ENCODE measurements at places on chromosomes 13 and 19.

DNA sequence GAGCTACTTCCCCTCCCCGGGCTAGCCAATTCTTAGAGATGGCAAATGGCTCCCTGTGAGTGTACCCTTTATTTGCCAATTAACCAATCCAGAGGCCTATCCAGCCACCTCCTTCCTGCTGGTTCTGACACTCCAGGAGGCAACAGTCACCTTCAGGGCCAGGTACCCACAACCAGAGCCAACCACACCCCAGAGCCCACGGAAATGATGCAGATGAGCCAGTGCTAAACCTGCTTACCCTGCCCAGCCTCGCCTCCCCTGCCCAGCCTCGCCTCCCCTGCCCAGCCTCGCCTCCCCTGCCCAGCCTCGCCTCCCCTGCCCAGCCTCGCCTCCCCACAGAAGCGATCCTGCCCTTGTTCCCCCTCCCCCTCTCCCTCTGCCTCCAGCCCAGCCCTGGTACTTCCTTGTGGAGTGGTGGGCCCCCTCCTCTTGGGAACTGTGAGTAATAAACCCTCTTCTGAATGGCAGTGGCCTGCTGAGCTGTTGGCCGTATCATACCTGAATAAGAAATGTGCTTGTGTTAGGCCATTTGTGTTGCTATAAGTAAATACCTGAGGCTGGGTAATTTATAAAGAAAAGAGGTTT is 173.8 kb upstream of the RNF113B start:
- H3K4me3 ChIP-seq: no peak overlapping the region
- H3K27ac ChIP-seq: no peak overlapping the region
- H3K36me3 ChIP-seq: no peaks in the 10 kb centered on the region

DNA sequence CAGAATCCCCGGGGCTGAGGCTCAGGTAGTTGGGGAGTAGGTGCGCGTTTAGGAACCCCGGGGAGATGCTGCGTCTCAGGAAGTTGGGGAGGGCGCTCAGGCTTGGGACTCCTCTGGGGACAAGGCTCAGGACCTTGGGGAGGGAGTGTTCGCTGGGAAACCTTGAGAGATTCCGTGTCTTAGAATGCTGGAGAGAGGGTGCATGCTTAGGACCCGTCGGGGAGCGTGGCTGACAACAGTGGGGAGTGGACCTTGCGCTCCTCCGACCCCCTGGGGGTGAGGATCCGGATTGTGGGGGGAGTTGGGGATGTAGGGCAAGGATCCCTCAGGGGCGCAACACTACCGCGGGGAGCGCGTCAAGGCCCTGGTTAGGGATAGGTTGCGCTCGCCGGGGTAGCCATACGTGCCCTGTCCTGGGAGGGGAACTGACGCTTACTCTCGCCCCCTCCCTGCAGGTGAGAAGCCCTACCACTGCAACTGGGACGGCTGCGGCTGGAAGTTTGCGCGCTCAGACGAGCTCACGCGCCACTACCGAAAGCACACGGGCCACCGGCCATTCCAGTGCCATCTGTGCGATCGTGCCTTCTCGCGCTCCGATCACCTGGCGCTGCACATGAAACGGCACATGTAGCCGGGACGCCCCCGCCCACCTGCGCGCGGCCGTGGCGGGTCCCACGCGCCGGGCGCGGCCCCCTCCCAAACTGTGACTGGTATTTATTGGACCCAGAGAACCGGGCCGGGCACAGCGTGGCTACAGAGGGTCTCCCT is 2.0 kb downstream of the KLF2 start:
- peaks cover 52% of the 10 kb centered on the region for H3K4me1 ChIP-seq
- H3K27me3 ChIP-seq: no peaks in the 10 kb centered on the region
- peak overlapping the region; percentile 100 for H3K4me3 ChIP-seq
- H3K27ac ChIP-seq: peak overlapping the region; percentile 100
- peaks cover 34% of the 10 kb centered on the region for H3K36me3 ChIP-seq
- peak; percentile 80 for DNase-seq

DNA sequence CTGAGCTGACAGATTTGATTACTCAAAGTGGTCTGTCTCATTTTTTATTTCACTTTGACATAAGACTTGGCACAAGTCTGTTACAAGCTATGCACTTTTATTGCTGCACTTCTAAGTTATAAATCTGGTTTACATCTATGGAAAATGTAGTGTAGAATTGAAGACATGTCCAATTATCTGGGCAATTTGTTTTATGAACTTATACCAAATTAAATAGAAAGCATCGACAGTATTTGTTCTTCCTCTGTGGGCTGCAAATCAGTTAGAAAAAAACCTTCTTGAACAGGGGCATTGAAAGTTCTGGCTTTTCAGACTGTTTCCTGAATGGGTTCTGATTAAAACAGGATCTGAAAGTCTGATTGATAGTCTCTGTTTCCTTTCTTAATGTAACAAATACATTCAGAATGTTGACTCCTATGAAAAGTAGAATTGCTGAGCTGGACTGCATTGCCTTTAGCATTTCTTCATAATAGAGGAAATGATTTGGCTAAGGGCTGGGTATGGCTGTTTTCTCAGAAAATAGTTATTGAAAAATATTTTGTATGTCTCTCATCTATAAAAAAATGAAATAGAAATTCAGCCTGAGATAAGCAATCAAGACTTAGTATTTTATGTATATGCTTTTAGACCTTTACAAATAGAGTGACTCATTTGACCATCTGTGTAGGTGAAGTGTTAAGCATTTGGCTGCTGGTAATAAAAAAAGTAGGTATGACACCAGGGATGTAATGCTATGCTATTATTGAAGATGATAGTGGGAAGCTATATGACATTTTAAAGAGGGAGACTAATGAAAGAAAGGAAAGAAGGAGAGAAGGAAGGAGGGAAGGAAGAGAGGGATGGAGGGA is 210.9 kb upstream of the SPRY2 start:
- H3K27ac ChIP-seq: no peak overlapping the region
- H3K27me3 ChIP-seq: no peaks in the 10 kb centered on the region
- H3K4me1 ChIP-seq: no peaks in the 10 kb centered on the region
- H3K36me3 ChIP-seq: no peaks in the 10 kb centered on the region

DNA sequence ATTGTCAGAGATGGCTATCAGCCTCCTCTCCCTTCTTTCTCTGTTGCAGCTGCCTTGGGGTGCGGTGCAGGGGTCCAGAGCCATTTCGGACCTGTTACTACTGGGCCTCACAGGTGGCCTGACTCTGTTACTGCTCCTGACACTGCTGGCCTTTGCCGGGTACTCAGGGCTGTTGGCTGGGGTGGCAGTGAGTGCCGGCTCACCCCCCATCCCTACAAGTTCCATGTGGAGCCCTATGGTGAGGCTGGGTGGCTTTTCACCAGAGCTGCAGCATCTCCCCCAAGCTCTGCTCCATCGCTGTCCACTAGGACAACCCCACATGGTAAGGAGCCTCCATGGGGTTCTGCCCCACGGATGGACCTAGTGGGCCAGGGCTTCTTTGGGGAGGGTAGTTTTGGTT is 13.7 kb upstream of the ZNF492 start:
- H3K36me3 ChIP-seq: no peaks in the 10 kb centered on the region
- no peaks in the 10 kb centered on the region for H3K4me1 ChIP-seq
- no peak overlapping the region for H3K27ac ChIP-seq
- no peaks in the 10 kb centered on the region for H3K27me3 ChIP-seq
- no peak for DNase-seq

GRCh38 chr13:110338441-110339101 is 31.5 kb downstream of the COL4A2 start:
- H3K4me3 ChIP-seq: no peak overlapping the region
- H3K27me3 ChIP-seq: no peaks in the 10 kb centered on the region
- DNase-seq: no peak
- H3K27ac ChIP-seq: no peak overlapping the region
- peaks cover 21% of the 10 kb centered on the region for H3K4me1 ChIP-seq

DNA sequence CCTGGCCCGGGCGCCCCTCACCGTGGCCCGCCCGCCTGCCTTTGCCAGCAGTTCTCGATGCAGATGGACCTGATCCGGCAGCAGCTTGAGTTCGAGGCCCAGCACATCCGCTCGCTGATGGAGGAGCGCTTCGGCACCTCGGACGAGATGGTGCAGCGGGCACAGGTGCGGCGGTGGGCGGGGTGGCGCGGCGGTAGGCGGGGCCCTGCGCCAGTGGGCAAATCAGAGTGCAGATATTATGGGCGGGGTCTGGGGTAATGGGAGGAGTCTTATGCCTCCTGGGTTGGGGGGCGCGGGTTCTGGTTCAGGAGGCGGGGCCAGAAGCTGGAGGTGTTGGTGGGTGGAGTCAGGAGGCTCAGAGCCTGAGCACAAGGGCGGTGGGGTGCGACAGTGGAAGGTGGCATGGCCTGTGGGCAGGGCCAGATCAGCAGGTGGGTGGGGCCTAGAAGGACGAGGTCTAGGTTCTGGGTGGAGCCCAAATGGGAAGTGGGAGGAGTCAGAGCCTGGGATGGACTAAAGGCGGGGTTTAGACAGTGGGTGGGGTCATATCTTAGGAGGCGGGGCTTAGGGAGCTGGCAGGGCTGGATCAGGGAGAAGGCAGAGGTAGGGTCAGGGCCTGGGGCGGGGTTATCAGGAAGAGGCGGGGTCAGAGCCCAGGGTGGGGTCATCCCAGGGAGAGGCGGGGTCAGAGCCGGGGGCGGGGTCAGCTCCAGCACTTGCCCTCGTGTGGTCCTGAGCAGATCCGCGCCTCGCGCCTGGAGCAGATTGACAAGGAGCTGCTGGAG is 5.6 kb downstream of the APC2 start:
- peaks cover 45% of the 10 kb centered on the region for H3K27me3 ChIP-seq
- H3K27ac ChIP-seq: no peak overlapping the region
- H3K4me1 ChIP-seq: peaks cover 12% of the 10 kb centered on the region
- no peak overlapping the region for H3K4me3 ChIP-seq
- no peaks in the 10 kb centered on the region for H3K36me3 ChIP-seq

DNA sequence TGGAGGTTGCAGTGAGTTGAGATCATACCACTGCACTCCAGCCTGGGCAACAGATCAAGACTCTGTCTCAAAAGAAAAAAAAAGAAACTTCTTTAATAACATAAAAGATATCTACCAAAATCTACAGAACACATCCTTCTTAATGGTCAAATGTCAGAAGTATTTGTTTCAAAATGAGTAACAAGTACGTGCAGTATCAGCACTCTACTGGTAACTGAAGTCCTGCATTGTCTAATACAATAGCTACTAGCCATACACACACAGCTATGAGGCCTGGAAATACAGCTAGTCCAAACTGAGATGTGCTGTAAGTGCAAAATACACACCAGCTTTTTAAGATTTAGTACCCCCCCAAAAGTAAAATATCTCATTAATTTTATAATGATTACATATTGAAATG is 88.1 kb downstream of the TSC22D1 start:
- peaks cover 13% of the 10 kb centered on the region for H3K4me1 ChIP-seq
- no peaks in the 10 kb centered on the region for H3K36me3 ChIP-seq
- no peaks in the 10 kb centered on the region for H3K27me3 ChIP-seq
- no peak overlapping the region for H3K27ac ChIP-seq
- no peak for DNase-seq
- H3K4me3 ChIP-seq: no peak overlapping the region

DNA sequence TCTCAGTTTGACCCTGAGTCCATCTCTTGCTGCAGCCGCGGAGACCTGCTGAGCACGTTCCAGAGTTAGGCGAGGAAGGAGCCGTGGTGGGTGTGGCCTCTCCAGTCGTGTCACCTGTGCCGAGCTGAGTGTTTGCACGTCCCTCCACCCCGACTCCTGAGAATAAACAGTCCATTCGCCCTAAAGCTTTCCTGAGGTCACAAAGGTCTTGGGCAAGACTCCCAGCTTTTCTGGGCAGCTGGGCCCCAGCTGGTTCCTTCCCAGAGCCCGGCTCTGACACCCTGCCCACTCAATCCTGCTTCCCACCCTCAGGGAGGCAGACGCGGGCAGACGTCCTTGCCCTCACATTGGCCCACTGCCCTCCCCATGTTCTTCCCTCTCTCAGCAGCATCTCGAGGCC is 142.2 kb downstream of the KCTD15 start:
- peaks cover 5% of the 10 kb centered on the region for H3K27me3 ChIP-seq
- DNase-seq: no peak
- H3K4me3 ChIP-seq: no peak overlapping the region
- H3K27ac ChIP-seq: no peak overlapping the region
- no peaks in the 10 kb centered on the region for H3K4me1 ChIP-seq
- no peaks in the 10 kb centered on the region for H3K36me3 ChIP-seq

- H3K4me3 ChIP-seq: no peak overlapping the region
- H3K27me3 ChIP-seq: no peaks in the 10 kb centered on the region
- H3K27ac ChIP-seq: no peak overlapping the region
- H3K36me3 ChIP-seq: no peaks in the 10 kb centered on the region
These were observed 4.6 kb downstream of the PROZ start for GRCh38 chr13:113162783-113163685.

- DNase-seq: no peak
- no peaks in the 10 kb centered on the region for H3K27me3 ChIP-seq
- no peaks in the 10 kb centered on the region for H3K4me1 ChIP-seq
- H3K27ac ChIP-seq: no peak overlapping the region
These were observed 84.5 kb downstream of the SPRY2 start for GRCh38 chr13:80256352-80256932.

DNA sequence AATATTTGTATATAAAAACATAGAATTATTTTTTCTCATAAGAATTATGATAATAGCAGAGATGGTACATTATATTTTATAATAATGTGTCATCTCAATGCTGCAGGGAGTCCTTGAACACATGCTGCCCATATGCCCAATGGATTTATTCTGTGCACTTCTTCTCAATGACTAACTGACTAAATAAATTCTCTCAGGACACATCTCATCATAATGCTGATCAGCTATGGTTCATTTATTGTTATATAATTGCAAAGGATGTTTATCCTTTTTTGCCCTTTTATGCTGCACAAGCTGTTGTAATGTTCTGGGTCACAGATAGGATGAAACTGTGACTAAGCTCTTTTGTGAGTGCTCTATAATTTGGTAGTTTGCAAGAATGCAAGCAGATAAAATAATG is 1273.3 kb upstream of the ATXN8OS start:
- no peaks in the 10 kb centered on the region for H3K27me3 ChIP-seq
- no peak for DNase-seq
- H3K27ac ChIP-seq: no peak overlapping the region

- H3K4me1 ChIP-seq: no peaks in the 10 kb centered on the region
- no peak for DNase-seq
- H3K27me3 ChIP-seq: no peaks in the 10 kb centered on the region
- H3K36me3 ChIP-seq: peaks cover 26% of the 10 kb centered on the region
- no peak overlapping the region for H3K27ac ChIP-seq
These were observed 17.1 kb downstream of the C19orf47 start for GRCh38 chr19:40331052-40331451.

DNA sequence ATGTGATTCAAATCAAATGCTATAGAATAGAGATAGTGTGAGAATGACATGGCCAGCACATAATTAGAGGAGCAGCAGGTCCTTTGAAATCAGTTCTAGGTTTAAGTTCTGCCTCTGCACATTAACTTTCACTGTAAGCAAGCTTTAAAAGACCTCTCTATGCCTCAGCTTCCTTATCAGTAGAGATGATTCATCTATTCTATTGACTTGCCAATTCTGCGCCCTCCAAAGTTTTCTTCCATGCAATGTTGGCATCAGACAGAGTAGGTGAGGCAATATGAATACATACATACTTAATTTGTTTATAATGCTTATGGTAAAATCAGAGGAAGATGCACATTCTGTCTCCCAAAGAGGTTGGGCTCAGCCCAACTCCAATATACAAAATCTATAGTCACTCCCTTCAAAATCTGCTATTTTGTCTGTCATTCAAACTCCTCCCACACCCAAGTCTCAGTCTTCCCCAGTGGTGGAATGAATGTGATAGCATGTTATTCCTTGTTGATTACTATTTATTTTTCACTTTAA is 525.5 kb downstream of the RFC3 start:
- no peaks in the 10 kb centered on the region for H3K4me1 ChIP-seq
- no peak for DNase-seq
- H3K36me3 ChIP-seq: no peaks in the 10 kb centered on the region

GRCh38 chr13:108987944-108988343 is 358.5 kb downstream of the MYO16 start:
- no peaks in the 10 kb centered on the region for H3K36me3 ChIP-seq
- no peak overlapping the region for H3K4me3 ChIP-seq
- H3K4me1 ChIP-seq: no peaks in the 10 kb centered on the region
- H3K27ac ChIP-seq: no peak overlapping the region
- DNase-seq: no peak

Data from CD8-positive, alpha-beta memory T cell (primary cell).